Ovary (tissue), 10 donors: ENCODE measurements at places on chromosomes 7 and 10. TPM values are rescaled to one million over a fixed set of nuclear protein-coding genes. Genes with fewer than 3 reads are reported as not detected.

ARHGEF35 gene
- 4.3 TPM for total RNA-seq

GRCh38 chr10:118957966-118958365 lies 71.5 kb upstream of the NANOS1 start:
- H3K27me3 ChIP-seq = no peaks in the 10 kb centered on the region
- DNase-seq = no peak
- no peak overlapping the region for H3K4me3 ChIP-seq
- peaks cover 6% of the 10 kb centered on the region for H3K4me1 ChIP-seq

DNA sequence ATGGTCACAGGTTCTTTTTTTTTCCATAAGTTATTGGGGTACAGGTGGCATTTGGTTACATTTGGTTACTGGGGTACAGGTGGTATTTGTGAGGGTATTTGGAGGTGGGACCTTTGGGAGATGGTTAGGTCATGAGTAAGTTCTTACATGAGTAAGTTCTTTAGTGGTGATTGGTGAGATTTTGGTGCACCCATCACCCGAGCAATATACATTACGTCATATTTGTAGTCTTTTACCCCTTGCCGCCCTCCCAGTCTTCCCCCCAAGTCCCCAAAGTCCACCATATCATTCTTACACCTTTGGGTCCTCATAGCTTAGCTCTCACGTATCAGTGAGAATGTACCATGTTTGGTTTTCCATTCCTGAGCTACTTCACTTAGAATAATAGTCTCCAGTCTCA lies 49.2 kb upstream of the R3HCC1L start:
- H3K4me3 ChIP-seq = no peak overlapping the region
- H3K27me3 ChIP-seq = no peaks in the 10 kb centered on the region
- no peaks in the 10 kb centered on the region for H3K36me3 ChIP-seq

GRCh38 chr7:70693686-70694433 lies 438.1 kb upstream of the GALNT17 start:
- peak overlapping the region; percentile 88 for H3K27ac ChIP-seq
- peak; percentile 67 for DNase-seq
- no peaks in the 10 kb centered on the region for H3K36me3 ChIP-seq
- H3K4me3 ChIP-seq = peak overlapping the region; percentile 58
- peaks cover 3% of the 10 kb centered on the region for H3K4me1 ChIP-seq

DNA sequence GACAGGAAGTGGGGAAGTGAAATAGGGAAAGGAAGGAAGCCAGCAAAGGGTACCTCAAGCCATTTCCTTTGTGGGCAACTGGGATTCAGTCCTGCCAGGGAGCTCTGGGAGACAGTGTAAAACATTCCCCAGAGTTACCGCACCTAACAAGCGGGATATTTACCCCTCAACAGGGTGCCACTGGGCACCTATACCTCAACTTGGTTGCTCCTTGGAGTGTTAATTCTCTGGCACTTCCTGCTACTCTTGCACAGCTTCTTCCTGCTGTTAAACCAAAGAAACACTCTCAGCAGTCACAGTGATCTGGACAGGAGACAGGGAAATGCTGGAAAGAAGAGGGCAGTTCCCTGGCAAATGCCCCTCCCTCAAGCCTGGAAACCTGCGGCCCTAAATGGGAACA lies 151.3 kb downstream of the REEP3 start:
- H3K4me1 ChIP-seq = peaks cover 3% of the 10 kb centered on the region
- H3K36me3 ChIP-seq = no peaks in the 10 kb centered on the region
- H3K4me3 ChIP-seq = no peak overlapping the region
- DNase-seq = no peak

GRCh38 chr10:62471711-62472110 lies 97.5 kb downstream of the ZNF365 start:
- H3K4me1 ChIP-seq = no peaks in the 10 kb centered on the region
- H3K4me3 ChIP-seq = no peak overlapping the region
- no peak overlapping the region for H3K27ac ChIP-seq
- no peaks in the 10 kb centered on the region for H3K27me3 ChIP-seq
- DNase-seq = no peak
- no peaks in the 10 kb centered on the region for H3K36me3 ChIP-seq
